ENCODE measurements at places on chromosomes 4 and X.

DNA sequence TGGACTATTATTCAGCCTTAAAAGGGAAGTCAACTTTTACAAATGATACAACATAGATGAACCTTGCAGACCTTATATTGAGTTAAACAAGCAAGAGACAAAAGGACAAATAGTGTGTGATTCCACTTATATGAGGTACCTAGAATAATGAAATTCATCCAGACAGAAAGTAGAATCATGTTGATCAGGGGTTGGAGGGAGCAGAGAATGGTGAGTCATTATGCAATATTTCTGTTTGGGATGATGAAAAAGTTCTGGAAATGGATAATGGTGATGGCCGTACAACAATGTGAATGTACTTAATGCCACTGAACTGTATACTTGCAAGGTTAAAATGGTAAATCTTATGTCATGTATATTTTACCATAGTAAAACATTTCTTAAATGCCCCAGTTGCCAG, 22.1 kb downstream of the KIT start:
- DNase-seq = no peak

- DNase-seq = no peak
These were observed 5.0 kb downstream of the PLP2 start for GRCh38 chrX:49176421-49177326.

- DNase-seq = no peak
These were observed 30.3 kb upstream of the SLC2A9 start for GRCh38 chr4:10051517-10052135.

DNA sequence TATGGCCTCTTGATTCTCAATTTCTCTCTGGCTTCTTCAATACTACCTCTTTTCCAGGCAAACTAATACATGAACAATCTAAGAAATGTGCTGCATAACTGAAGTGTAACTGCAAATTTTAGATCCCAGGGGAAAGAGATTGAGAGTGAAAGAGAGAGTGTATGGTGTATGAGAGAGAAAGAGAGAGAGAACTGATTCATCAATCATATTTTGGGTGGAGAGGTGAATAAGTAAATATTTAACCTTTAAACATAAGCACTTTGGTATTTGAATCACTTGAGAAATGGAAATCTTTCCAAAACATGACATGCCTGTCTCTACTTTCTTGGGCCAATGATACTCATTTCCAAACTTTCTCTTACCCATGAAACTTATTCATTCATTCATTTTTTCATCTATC, 147.2 kb upstream of the DIPK2B start:
- DNase-seq = peak; percentile 26

- peak; percentile 70 for DNase-seq
These were observed 106.4 kb upstream of the SCOC start for GRCh38 chr4:140266958-140267568.

DNA sequence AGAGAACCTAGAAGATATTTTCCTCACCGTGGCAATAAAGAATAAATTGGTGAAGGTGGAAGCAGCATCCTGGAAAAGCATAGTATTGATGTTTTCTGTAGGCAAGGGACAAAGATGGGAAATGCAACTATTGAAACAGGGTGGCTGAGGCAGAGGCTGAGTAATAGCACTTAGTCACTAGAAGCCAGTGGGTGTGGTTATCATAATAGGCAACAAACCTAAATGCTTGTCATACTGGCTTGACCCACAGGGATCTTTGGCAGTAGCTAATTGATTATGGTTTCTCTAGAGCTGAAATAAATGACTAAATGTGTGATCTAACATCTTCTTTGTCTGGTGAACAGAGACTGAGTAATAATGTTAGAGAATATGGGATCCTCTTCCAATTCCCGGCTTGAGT, 353.6 kb upstream of the RPS6KA3 start:
- DNase-seq = peak; percentile 13

DNA sequence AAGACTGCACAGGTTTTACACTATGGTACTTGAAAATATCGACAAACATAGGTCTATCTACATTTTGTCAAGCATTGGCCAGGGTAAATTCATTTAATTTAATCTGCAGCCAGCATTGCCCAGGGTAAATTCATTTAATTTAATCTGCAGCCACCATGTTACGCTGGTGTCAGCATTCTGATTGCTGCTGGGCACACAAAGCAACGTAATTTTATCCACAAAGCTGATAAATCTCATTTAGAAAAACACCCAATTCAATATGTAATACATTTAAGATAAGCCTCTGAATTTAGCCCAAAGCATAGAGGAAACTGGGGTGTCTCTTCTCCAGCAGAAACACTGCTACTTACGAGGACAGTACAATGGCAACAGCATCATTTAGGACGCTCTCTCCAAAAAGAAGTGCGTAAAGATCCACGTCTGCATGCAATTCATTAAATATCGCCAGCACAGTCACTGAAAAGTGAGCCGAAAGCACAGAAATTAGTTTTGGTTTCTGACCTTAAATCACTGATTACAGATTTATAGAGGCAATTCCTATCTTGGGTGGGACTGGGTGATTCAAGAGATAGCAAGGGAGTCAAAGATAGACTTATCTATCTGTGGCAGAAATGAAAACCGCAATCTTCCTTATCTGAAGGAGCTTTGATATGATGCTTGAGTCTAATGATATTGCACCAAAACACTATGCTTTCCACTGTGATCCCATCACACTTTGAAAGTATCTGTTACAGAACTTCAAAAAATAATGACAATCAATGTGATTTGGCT, 88.8 kb downstream of the CHST7 start:
- no peak for DNase-seq

- no peak for DNase-seq
These were observed 69.1 kb downstream of the TET2 start for GRCh38 chr4:105215609-105216313.

- DNase-seq = peak; percentile 75
These were observed 82.3 kb downstream of the SPRY1 start for GRCh38 chr4:123478859-123479345.

DNA sequence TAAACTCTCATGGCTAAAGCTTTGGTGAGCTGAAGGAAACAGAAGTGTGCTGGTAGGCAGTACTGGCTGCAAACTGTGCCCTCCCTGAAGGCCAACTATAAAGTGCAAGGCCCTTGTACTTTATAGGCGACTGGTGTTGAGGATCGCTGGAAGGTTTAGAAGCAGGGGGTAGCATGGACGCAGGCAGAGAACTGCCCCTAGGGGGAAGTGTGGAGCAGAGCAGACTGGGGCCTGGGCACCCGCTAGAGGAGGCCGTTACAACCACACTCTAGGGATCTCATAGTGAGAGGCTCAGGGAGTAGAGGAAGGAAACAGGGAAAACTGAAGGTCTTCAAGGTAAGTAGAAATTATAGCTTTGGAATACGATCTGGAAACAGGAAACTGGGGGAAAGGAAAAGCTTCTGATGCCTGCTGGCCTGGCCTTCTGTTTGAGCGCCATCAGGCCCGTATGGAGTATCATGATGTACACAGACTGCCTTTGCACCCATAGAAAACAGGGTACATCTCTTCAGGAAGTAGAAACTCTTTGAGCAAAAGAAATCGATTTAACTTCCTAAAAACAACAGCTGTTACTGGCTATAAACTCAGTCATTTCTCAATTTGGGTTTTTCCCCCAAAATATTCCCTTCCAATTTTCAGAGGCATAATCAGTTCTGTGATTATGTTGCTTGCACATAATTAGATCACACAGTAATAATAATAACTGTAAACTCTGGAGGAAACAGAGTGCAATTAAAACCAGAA, 23.9 kb upstream of the TMSB4X start:
- DNase-seq = peak; percentile 8

- no peak for DNase-seq
These were observed 77.9 kb downstream of the MFAP3L start for GRCh38 chr4:169948271-169948670.

GRCh38 chr4:25857851-25858400, 4.9 kb downstream of the SEL1L3 start:
- no peak for DNase-seq

DNA sequence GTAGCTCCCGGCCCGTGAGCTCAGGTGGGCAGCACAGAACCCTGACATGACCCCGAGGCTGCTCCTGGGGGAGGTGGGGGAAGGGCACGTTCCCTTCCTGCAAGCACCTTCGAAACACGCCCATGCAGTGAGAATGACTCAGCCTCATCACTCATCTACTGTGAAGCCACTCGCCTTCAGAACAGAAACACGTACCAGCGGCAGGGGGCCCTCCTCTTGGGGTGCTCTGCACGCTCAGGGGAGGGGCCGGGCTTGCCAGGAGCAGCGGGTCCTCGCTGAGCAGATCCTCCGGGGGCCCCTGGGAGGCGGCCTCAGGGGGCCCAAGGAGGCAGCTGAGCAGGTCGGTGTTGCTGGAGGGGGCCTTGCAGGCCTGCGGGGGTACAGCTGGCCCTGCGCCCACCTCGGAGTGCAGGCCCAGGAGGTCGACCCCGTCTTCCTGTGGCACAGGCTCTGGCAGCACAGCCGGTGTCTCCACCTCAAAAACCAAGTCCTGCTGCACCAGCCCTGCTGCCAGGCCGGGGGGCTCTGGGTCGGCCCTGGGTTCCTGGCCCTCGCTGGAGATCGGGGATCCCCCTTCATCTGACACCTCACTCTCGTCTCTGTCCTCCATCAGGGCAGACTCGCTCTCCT, 40.9 kb upstream of the CPLX1 start:
- DNase-seq = no peak

DNA sequence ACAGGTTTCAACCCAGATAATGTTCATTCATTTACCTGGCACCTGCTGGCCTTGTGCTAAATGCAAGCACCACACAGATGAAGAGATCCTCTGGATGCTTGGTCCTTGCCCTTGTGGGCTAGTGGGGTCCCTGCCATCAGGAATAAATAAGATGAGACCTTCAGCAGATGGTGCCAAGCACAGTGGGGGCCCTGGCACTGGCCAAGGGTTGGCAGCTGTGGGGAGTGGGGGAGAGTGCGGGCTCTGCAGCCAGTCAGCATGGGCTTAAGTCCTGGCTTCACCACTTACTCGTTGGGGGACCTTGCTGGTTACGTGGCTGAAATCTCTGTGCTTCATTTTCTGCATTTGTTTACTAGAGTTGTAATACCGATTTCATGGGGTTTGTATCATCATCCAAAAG, 6.9 kb downstream of the LAP3 start:
- no peak for DNase-seq

DNA sequence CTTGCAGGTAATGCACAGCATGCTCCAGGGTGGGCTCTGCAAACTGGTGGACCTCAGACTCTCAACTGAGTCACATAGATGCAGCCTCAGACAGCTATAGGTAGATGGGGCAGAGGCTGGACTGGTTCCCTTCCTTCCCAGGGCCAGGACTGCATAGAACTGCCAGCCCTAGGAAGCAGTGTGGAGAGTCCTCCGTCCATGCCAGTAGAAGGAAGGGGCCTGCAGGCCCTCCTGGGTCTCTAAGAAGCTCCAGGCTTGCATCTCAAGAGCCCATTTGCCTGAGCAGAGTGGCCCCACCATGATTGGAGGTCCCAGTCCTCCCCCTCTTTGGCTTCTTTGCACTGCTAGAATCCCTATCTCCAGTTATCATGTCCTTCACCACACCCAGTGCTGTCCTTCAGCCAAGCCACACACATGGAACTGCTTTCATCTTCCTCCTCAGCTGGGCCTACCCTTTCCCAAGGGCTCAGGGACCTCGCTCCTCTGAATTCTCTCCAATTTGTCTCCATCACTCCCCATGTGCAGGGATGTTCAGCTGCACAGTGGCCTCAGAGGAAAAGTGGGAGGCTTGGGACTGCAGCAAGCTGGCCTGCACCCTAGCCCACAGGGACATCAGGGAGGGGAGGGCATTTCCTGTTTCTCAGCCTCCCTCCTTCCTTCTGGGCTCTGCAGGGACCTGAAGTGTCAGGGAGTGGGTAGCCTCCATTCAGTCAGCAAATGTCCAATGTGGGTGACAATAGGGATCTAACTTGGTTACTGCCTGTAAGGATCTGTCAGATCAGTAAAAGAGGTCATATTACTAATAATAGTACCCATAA, 146.0 kb downstream of the PJA1 start:
- DNase-seq = no peak

- no peak for DNase-seq
These were observed 1184.4 kb downstream of the RPA4 start for GRCh38 chrX:98068024-98068580.

DNA sequence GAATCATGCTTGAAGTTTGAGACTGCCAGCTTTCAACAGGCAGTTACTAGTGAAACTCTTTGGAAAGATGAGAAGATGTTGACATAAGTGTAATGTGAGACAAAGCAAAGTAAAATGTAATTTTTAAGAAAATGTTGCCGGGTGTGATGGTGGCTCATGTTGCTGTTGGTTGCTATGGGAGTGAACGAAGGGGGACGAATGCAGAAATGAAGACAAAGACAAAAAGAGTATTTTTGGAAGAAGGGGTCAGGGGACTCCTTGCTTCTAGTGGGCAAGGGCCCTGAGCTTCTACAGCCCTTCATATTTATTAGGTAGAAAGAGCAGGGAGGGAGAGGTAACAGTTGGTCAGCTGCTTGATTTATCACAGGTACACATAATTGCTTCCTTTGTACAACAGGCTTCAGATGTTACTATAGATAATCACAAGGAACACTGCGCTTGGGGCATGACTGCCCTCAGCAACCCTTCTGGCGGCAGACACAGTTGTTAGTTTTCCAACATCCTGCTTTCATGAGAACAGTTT, 11.9 kb upstream of the UGDH start:
- DNase-seq = no peak

- peak; percentile 63 for DNase-seq
These were observed 42.7 kb upstream of the RASSF6 start for GRCh38 chr4:73662709-73663546.

GRCh38 chr4:14234307-14234706, 606.8 kb upstream of the BOD1L1 start:
- peak; percentile 25 for DNase-seq

DNA sequence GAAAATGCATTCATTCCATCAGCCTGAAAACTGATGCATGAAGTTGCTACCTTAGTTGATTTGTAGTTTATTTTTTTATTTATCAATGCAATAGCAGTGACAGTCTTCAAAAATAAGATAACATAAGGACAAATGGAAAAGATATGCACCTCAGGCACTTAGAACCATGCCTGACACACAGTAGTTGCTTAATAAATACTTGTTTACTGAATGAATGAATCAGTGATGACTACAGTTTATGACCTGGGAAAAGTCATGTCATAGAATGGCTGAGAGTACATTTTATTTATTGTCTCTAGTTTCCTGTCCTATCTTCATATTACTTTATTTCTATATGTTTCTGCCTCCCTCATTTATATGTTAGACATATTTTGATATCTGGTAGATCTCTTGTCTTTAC, 171.8 kb downstream of the TLL1 start:
- no peak for DNase-seq

- DNase-seq = peak; percentile 61
These were observed 4.2 kb downstream of the MID1 start for GRCh38 chrX:10615931-10616774.
